ENCODE measurements at places on chromosomes 2 and 18.
A peak's percentile ranks its signal among the peaks of the same experiment; 100 is the strongest.

GRCh38 chr18:61388010-61388409, 54.8 kb downstream of the CDH20 start:
- DNase-seq: no peak

DNA sequence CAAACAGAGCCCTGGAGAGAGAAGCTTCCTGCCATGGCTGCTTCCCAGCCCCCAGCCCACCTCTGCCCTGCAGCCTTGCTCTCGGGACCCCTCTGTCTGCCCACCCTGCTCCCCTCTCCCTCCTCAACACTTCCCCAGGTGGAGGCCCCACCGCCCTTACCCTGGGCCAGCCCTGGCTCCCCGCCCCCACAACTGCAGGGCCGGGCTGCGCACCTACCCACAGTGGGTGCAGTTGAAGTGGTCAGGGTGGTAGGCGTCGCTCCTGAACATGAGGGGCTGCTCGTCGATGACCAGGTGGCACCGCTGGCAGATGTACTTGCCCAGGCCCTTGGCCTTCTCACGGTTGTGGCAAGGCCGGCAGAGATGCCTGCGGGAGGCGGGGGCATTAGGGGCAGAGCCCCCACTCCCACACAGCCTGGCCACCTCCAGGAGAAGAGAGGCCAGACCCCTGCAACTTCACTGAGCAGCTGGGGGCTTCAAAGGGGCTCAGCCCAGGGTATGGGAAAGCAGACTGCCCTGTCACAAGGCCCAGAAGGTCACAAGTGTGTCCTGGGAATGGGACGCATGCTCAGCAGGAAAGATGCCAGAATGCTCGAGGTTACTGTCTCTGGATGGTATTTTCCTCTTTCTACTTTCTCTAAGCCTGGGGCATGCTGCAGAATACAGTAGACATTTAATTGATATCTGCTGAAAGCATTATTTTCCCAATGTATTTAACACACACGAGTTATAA, 3.1 kb upstream of the GPR17 start:
- no peak for DNase-seq

GRCh38 chr18:46163941-46164499, 59.8 kb downstream of the HAUS1 start:
- no peak for DNase-seq

DNA sequence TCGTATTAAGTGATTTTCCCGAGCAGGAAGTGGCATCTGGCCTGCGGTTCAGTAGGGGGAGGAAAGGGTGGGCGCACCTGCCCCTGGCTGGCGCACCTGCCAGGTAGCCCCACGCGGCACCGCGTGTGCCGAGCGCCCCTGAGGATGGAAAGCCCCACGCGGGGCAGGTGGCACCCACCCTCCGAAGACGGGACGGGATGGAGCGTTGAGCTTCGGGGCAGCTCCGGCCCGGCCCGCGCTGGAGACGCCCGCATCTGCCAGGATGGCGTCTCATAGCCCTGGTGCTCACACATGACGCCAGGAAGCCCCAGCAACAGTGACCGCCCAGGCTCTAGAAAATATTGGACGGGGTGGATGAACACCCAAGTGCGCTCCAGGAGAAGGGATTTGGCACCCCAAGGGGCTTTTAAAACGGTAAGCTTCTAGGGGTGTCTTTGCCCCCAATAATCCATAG, 2.5 kb upstream of the NFATC1 start:
- DNase-seq: peak; percentile 79

GRCh38 chr18:69326094-69326493, 74.6 kb upstream of the DOK6 start:
- no peak for DNase-seq

- no peak for DNase-seq
Observed at GRCh38 chr2:14619441-14619840, 13.1 kb upstream of the LRATD1 start.

DNA sequence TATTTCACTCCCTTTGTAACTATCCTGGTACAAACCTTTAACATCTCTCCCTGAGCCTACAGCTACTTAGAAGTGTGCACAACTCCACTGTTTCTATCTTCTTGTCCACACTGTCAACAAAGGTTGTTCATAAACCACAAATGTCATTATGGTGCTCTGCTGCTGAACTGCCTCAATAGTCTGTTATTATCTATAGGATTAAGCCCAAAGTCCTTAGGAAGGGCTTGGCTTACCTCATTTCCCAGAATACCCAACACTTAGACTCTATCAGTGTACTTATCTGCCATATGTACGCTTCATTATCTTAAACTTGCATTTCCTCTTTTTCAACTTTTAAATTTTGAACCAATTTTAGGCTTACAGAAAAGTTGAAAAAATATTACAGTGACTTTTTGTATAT, 94.2 kb downstream of the HNMT start:
- DNase-seq: no peak

- DNase-seq: no peak
Observed at GRCh38 chr2:212097001-212097400, 441.6 kb downstream of the ERBB4 start.

DNA sequence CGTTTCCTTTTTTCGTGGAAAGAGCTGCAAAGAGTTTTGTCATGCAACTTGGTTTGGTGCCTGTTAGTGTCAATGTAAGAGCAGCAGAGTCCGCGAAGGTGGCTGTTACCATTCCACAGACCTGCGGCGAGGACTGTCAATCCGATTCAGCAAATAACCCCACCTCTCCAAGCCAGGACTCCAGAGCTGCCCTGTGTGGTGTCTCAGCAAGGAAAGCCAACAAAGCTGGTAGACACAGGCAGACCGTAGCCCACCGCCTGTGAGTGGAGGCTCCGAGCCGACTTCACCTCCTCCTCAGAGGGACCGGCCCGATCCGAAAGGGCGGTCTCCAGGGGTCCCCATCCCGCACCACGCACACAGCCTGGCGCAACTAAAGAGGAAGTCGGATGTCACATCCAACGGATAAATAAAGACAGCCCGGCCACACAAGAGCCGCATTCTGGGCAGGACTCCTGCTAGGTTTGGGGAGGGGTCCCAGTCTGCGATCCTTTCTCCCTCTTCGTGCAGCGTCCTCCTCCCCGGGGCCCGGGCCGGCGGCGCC, 819 bp downstream of the ANKRD44 start:
- DNase-seq: no peak

DNA sequence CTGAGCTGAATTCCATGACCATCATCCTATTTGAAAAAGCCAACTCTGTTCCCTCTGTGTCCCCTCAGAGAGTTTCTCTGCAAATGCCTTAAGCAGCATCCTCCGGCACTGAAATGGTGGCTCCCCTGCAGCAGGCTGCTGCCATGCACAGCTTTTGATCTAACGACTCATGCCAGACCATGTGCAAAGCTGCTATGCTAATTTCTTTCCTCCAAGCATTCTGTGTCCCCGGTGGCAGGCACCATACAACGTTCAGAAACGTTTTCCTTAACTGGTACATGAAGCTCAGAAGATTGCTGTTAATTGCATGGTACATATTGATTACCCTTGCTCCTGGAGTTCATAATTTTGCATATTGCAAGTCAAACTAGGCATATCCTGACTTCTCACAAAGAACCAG, 336.8 kb downstream of the RBM43 start:
- DNase-seq: no peak

GRCh38 chr2:88843651-88844050, 152.2 kb downstream of the RPIA start:
- no peak for DNase-seq

DNA sequence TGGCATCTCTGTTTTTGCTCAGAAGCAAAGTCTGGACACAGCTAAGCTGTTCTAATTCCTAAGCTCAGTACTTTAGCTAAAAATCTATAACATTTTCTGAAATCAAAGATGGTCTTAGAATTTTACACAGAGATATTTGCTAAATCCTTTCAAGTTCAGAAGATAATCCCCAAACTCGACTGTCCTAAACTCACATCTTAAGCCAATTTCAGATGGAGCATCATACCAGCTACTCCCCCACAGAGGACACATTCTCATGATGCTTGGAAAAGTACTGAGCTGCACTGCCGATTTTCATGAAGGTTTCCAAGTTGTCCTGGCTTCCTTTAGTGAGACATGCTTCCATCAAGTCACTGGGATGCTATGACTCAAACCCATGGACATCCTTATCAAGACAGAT, 535.5 kb downstream of the SUCLG1 start:
- no peak for DNase-seq

DNA sequence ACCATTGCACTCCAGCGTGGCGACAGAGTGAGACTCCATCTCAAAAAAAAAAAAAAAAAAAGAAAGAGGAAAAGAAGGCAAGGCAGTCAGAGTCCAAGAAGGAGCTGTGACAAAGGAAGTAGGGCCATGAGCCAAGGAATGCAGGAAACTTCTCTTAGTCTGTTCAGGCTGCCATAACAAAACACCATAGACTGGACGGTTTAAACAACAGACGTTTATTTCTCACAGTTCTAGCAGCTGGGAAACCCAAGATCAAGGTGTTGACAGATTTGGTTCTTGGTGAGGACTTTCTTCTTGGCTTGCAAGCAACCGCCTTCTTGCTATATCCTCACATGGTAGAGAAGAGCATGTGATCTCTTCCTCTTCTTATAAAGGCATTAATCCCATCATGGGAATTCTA, 13.1 kb upstream of the SUMO1 start:
- no peak for DNase-seq

GRCh38 chr2:168534926-168535325, 78.9 kb downstream of the CERS6 start:
- DNase-seq: no peak

DNA sequence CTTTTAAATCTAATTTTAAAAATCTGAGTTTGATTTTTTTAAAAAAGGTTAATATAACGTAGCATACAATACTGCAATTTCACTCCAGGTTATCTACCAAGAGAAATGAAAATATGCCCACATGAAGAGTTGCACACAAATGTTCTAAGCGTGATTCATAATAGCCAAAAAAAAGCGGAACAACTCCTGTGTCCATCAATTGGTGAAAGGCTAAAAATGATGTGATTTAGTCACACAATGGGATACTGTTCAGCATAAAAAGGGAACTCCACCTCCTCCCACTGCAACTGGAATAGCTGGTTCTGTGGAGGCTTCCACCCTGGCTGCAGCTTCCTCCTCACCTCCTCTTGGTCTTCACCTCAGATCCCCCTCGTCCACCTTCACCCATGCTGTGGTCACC, 132.8 kb downstream of the PIK3C3 start:
- no peak for DNase-seq

DNA sequence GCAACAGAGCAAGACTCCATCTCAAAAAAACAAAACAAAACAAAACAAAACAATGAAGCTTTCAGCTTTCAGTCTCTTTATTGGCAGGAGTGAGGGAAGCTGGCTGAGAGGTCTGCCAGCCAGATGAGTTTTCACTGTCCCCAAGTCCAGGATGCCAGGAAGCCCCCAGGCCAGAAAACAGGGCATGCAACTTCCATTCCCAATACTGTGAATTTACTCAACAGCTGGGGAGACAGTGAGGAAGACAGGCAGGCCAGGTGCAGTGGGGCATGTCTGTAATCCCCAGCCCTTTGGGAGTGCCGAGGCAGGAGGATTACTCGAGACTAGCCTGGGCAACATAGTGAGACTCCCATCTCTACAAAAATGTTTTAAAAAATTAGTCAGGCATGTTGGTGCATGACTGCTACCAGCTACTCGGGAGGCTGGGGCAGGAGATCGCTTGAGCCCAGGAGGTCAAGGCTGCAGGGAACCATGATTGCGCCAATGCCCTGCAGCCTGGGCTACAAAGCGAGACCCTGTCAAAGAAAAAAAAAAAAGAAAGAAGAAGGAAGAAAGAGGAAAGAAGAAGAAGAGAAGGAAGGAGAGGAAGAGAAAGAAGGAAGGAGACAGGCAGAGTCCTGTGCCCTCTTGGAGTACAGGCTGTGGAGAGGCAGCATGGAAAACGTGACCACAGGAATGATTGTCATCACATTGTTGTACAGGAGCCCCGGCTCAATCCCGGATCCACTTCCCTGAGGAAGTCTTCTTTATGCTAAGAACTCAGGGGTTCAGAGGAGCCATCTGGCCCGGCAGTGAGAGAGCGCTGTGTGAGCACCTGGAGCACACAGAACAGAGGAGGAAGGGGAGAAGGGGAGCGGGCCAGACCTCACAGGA, 29.2 kb upstream of the POMC start:
- no peak for DNase-seq

- DNase-seq: no peak
Observed at GRCh38 chr2:188315750-188316149, 24.1 kb downstream of the GULP1 start.

DNA sequence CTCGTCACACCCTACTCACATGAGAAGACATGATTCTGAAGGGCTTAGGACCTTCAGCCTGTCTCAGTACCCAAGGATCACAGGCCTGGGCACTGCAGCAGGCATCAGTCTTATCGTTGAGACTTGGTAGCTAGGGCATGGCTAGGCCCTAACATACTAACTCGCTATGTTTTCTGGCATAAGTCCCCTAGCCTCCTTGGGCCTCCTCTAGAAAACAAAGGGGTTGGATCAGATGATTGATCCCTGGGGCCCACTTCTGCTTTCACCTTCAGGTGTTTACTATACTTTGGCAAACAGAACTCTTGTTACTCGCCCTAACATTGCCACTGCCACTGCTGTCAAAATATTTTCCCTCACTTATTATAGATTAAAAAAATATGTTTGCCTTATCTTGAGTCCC, 44.2 kb downstream of the VSNL1 start:
- no peak for DNase-seq

GRCh38 chr18:22320771-22321170, 96.9 kb downstream of the CTAGE1 start:
- DNase-seq: no peak

GRCh38 chr2:205077159-205077558, 531.9 kb downstream of the PARD3B start:
- DNase-seq: no peak

GRCh38 chr2:191048073-191048472, 34.1 kb upstream of the STAT1 start:
- no peak for DNase-seq

DNA sequence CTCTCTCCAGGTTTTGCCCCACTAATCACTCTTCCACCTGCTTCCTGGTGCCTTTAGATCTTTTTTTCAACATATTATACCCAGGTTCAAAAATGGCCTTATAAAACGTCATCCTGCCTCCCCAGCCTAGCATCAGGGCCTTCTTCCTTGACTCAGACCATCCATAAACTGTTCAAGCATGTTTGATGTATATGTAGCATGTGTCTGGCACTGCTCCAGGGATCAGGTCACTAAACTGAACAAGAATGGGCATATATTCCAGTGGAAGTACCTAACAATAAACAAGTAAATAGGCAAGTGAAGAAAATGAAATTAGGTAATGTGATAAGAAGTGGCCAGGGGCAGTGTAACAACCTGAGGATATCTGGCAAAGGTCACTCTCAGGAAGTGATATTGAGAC, 141.2 kb downstream of the TRIB2 start:
- DNase-seq: no peak

- DNase-seq: no peak
Observed at GRCh38 chr18:45826084-45826483, 609 bp downstream of the SIGLEC15 start.

- no peak for DNase-seq
Observed at GRCh38 chr2:108184419-108184818, 55.3 kb upstream of the SULT1C3 start.

GRCh38 chr2:79801082-79801481, 288.2 kb downstream of the CTNNA2 start:
- no peak for DNase-seq

DNA sequence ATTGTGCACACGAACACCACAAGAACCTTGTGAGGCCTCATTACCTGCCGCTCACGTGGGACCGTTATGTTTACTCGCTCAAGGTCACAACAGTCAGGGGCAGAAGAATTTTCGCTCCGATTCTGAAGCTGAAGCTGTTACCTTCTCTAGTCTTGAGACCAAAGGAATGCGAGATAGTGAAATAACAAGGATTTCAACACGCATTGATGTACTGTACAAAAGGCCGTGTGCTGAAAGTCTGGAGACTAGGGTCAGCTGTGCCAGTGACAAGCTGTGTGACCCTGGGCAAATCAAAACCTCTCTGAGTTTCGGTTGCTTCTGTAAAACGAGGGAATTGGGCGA, 583 bp downstream of the NEMP2 start:
- no peak for DNase-seq

GRCh38 chr2:13201924-13202323, 485.2 kb downstream of the TRIB2 start:
- DNase-seq: no peak

All from skin of body (tissue), 3 donors.